ENCODE measurements at places on chromosomes 16 and 17. TPM values are rescaled to one million over a fixed set of nuclear protein-coding genes. Genes with fewer than 3 reads are reported as not detected.

DNA sequence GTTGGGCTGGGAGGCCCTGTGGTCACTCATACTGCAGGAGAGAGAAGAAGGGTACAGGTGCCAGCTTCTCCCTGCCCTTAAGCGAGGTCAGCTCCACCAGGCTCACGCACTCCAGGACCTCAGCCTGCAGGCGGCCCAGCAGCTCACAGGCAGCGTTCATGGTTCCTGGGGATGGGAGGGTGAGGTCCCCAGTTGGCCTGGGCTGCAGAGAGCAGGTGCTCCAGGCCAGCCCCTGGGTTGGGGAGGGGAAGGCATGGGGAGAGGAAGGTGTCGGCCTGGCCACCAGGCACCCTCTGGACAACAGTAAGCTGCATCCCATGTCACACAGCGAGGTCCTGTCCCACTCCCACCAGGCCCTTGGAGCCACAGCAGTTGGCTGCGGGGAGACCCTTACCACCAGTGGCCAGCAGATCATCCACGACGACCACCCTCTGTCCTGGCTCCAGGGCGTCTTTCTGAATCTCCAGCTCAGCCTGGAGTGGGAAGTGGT lies 2.0 kb downstream of the APRT start:
- DNase-seq = no peak

- DNase-seq = no peak
Measured at GRCh38 chr17:40373324-40373723, 8.8 kb upstream of the GJD3 start.

GRCh38 chr17:74374858-74375257 lies 7.6 kb downstream of the GPR142 start:
- no peak for DNase-seq

DNA sequence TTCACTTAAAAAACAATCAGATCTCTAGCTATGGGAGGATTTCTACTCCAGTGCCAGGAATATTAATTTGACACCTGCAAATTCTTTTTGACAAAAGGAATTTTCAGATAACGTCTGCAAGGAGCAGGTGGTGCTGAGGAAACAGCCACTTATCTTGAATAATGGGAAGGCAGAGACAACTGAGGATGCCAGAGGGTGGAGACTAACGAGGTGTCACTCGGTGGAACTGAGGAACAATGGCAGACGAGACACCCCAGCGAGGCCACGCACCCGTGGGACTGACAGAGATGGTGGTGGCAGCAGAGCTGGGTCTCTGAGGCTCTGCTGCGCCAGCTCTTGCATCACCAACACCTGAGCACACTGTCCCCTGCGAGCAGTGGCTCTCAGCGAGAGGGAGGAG lies 42.2 kb downstream of the VAC14 start:
- DNase-seq = no peak

DNA sequence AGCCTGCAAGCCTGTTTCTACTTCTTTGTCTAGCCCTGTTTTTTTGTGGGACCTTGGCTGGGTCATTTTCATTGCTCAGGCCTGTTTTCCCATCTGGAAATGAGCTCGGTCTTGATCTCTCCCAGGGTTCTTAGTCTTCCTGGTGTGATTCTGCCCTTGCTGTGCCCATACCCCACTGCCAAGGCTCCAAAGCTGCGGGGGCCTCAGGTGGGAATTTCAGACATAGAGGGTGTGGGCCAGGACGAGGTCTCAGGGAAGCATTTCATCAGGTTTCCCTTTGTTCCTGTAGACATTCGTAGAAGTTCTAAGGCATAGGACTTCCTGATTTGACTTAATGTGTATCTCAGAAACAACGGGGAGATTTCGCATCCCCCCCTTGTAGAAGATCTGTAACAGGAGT lies 5.8 kb downstream of the MPRIP start:
- DNase-seq = peak; percentile 18

- DNase-seq = no peak
Measured at GRCh38 chr17:82611140-82612058, 36.8 kb downstream of the WDR45B start.

GRCh38 chr17:27983853-27984252 lies 58.6 kb upstream of the NLK start:
- no peak for DNase-seq

DNA sequence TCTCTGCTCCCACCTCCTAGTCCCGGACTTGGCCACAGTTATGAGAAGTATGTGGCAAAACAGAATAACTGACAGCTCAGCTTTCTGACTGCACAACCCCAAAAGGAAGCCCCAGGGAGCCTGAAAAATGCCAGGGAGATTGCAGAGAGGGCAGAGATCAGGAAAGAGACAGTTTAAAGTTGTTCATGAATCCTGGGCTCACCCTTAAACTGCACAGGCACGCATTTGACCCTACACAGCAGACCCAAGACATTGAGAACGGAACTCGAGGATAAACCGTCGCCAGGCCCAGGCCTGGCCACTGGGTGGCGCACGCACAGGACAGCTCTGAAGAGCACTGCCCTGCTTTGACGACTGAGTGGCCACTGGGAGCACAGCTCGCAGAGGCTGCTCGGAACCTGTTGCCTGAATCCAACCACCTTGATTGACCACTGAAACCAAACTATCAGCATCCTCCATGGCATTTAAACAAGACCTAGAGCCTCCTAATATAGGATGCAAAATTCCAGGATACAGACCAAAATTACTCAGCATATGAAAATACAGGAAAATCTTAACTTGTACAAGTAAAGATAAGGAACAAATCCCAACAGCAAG lies 114.0 kb downstream of the C16orf95 start:
- no peak for DNase-seq

DNA sequence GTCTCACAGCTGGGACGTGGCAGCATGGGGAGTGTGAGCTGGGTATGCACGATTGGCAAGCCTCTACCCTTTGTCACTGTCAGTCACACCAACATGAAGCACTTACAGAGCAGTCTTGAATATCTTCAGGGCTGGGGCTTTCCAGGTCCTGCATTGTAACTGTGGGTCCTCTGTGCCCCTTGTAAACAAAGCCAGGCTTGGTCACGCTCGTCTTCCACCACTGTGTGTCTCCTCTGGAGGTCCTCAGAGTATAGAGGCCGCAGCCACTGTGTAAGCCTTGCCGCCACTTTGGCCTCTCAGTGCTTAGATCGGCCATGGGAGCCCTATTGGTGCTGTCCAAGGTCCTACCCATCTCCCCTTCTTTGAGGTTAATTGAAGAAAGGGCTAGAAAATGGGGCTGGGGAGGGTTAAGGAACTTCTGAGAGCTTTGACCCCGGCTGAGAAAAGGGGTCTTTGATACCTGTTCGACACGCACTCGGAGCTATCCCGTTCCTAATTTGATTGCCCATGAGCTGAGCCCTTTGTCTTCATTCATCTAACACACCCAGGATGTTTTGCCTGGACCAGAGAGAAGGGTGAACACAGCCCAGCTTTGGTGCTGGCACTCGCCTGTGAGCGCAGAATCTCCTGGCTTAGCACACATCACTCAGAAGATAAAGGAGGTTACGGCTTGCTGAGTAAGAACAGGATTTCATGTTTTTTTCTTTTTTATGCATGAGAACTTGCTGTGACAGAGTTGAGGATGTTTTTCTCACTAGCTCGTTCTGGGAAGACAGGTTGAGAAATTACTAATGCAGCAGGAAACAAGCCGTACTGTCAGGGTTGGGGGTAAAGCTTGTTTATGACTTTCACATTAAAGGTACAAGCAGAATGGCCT lies 267.9 kb downstream of the CPPED1 start:
- DNase-seq = no peak

- DNase-seq = no peak
Measured at GRCh38 chr16:86432691-86433090, 77.6 kb upstream of the FOXF1 start.

- no peak for DNase-seq
Measured at GRCh38 chr17:3867606-3868005, 21.6 kb upstream of the NCBP3 start.

GRCh38 chr17:80920441-80920840 lies 71.2 kb upstream of the CHMP6 start:
- peak; percentile 53 for DNase-seq

GRCh38 chr16:65917466-65917865 lies 449.0 kb upstream of the CDH5 start:
- DNase-seq = no peak

- DNase-seq = peak; percentile 40
Measured at GRCh38 chr16:28554634-28555423, 1.1 kb downstream of the SGF29 start.

DNA sequence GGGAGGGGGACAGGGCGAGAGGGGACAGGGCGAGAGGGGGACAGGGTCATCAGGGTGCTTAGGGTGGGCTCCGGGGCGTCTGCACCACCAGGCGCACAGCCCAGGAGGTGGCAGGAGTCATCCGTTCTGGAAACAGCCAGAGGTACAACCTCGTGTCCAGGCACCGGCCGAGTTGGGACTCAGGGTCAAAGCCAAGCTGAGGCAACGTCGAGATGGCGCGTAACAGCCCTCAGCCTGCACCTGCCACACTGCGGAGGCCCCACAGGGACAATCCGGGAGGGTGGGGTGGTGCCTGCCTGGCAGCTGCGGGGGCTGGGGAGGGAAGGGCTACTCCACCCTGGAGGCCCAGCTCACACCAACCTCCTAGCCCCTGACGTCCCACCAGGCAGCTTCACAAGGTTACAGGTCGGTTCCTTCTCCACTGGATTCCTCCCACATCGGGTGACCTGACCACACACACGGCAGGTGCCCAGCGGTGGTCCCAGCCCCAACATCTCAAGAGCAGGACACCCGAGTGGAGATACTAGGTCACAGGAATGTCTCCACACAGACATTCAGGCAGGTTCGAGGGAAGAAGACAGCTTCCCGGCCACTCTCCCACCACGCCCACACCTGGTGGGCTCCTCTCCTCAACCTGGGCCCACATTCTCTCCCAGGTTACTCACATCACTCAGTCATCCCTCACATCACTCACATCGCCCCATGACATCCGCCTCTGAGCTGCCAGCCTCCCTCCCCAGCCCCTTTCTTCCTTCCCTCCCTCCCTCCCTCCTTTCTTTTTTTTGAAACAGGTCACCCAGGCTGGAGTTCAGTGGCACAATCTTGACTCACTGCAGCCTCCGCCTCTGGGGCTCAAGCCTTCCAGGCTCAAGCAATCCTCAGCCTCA lies 47.3 kb downstream of the RPH3AL start:
- DNase-seq = no peak

- DNase-seq = no peak
Measured at GRCh38 chr16:31242206-31242605, 17.6 kb upstream of the ITGAM start.

DNA sequence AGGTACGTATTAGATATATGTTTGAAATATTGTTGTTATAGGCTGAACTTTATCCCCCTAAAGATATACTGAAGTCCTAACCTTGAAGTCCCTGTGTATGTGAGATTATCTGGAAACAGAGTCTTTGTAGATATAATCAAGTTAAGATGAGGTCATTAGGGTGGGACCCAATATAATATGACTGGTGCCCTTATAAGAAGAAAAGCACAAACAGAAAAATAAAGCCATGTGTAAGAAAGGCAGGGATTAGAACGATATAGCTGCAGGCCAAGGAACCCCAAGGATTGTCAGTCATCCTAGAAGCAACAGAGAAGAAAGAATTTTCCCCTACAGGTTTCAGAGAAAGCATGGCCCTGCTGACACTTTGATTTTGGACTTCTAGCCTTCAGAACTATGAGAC lies 95.8 kb downstream of the USP32 start:
- DNase-seq = no peak

GRCh38 chr17:81631482-81631881 lies 5.4 kb downstream of the NPLOC4 start:
- DNase-seq = no peak

- DNase-seq = no peak
Measured at GRCh38 chr16:19138601-19139000, 24.8 kb downstream of the ITPRIPL2 start.

DNA sequence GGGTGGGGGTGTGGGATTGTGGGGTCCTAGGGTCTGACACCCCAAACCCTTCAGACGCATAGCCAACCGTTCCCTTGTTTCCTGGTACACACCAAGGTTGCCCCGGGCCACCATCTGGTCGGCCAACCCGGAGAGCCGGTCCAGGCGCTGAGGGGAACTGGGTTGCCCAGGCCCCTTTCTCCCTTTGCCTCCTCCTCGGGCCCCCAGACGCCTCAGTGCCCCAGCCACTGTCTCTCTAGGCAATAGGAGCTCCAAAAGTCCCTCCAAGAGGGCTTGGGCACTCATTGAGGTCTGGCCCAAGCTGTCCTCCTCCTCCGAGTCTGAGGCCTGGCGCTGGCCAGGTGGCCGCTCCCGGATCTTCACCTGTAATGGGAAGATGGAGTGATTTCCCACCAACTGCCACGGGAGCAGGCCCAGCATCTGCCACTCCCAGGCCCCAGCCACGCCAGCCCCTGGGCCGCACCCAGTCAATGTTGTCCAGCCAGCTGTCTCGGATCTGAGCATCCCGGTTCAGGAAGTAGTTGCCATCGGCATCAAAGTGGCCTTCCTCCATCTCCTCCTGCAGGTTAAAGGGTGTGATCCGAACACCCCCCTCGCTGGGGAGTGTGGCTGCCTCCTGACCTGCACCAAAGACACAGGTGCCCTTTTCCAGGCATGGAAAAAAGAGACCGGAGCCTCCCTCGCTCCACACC lies 1.5 kb downstream of the CD2BP2 start:
- peak; percentile 33 for DNase-seq

GRCh38 chr16:82370282-82370681 lies 200.3 kb upstream of the MPHOSPH6 start:
- DNase-seq = no peak

- no peak for DNase-seq
Measured at GRCh38 chr17:70922268-70922667, 752.9 kb downstream of the KCNJ2 start.

DNA sequence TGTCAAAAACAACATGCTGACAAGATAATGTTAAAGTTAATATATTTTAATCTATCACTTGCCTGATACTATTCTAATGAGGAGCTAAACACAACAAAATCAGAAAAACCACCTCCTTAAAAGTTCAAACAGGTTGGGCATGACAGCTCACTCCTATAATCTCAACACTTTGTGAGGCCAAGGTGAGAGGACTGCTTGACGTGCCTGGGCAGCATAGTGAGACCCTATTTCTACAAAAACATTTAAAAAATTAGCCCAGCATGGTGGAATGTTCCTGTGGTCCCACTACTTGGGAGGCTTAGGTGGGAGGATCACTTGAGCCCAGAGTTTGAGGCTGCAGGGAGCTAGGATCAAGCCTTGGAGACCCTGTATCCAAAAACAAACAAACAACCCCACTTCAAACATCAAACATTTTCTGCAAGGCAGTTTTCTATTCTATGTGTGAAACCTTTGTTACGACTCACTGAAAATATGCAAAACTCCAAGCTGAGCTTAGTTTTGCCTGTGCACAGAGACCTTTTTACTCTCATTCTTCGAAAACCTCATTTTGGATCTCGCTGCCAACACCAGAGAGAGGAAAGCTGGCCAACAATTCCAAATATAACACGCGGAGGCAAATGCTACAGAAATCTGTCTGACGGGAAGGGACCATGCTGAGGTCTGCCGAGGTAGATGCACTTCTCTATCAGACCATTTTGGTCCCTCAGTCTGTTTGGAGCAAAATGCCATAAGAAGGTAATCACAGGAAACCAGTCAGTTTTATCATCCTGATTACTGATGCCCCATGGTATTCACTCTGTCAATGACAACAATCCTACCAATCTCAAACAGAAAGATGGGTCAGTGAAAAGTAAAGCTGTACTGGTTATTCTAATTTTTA lies 6.2 kb downstream of the PHF12 start:
- DNase-seq = no peak

CDH8 gene
- 1.7 TPM for total RNA-seq

MT1M gene
- total RNA-seq = 1.7 TPM

C16orf82 gene
- total RNA-seq = not detected

SULT1A3 gene
- 4.9 TPM for total RNA-seq

HP gene
- total RNA-seq = 40.1 TPM

RNF166 gene
- 20.9 TPM for total RNA-seq

HOXB13 gene
- total RNA-seq = not detected

NLK gene
- 10.7 TPM for total RNA-seq

PPY gene
- total RNA-seq = not detected

CRISPLD2 gene
- 103 TPM for total RNA-seq
